ENCODE measurements at places on chromosomes 5 and 9.

DNA sequence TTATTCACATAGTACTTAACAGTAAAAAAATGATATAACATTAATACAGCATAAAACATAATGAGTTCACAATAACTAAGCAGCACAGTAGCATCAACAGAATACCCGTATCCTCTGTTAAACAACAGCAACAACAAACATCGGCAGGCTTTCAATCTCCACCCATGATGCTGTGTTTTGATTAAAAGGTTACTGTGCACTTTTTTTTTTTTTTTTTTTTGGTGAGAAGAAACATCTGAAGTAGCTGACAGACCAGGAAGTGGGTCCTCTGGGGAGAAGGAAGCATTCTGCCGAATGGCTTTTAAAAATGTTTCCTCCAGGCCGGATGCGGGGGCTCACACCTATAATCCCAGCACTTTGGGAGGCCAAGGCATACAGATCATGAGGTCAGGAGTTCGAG, 282.3 kb downstream of the EPB41L4A start:
- H3K4me1 ChIP-seq = no peaks in the 10 kb centered on the region
- no peak overlapping the region for H3K27ac ChIP-seq
- no peak for DNase-seq
- H3K36me3 ChIP-seq = no peaks in the 10 kb centered on the region

DNA sequence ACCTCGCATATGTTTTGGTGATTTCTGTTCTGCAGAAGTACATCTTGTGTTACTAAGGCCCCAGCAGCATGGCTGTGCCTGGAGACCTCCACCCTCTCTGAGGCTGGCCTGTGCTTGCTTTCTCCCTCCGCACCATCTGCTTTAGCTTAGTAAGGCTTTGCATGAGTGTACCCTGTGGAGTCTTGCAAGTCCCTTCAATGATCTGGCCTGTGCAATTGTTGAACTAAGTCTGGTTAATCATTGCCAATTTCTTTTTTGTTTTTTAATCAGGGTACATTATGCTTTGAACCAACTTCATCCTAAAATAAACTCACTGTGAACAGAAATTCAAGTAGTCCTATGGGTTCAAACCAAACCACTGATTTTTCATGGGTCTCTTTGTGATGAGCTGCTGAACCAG, 32.3 kb downstream of the ACOT12 start:
- H3K27ac ChIP-seq = no peak overlapping the region
- H3K4me1 ChIP-seq = no peaks in the 10 kb centered on the region
- no peak for DNase-seq

DNA sequence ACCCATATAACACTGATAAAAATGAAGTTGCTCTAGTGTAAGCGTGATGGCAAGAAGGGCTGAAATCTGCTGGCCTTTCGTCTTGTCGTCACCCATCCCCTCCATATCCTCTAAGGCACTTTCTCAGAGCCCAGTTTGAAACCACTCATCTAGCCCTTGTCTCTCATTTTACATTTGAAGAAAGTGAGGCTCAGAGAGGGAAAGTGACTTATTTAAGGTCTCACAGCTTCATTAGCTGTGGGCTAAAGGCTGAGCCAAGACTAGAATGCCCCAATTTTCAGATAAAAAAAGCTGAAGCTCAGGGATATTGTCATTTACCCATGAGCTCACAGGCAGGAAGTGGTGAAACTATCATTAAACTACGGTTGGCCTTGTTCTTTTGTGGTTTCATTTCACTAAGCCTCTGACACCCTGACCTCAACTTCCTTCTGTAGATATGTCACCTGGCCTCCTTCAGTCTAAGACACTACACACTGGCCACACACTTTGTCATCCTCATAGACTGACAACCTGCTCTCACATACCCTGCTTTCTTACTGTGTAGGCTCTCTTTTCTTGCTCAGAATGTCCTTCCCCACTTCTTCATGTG, 176.7 kb upstream of the DMAC1 start:
- no peak overlapping the region for H3K4me3 ChIP-seq
- H3K27ac ChIP-seq = no peak overlapping the region
- no peaks in the 10 kb centered on the region for H3K4me1 ChIP-seq
- no peak for DNase-seq

DNA sequence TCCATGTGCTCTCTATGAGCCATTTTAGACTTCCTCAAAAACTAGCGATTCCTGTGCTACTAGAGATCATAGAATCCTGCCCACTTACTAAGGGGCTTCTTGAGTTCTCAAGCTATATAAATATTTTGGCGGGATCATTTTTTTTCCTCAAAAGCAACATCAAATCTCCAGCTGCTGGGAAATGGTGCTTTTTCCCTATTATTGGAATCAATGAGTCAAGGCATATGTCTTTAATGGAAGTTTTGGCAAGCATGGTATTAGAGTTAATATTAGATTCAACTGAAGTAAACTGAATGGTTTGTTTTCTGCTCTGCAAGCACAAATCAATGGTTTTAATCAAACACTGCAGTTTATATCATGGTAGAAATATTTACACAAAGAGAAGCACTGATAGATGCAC, 369.9 kb upstream of the PTGER4 start:
- no peaks in the 10 kb centered on the region for H3K27me3 ChIP-seq
- H3K4me3 ChIP-seq = no peak overlapping the region
- no peak for DNase-seq

DNA sequence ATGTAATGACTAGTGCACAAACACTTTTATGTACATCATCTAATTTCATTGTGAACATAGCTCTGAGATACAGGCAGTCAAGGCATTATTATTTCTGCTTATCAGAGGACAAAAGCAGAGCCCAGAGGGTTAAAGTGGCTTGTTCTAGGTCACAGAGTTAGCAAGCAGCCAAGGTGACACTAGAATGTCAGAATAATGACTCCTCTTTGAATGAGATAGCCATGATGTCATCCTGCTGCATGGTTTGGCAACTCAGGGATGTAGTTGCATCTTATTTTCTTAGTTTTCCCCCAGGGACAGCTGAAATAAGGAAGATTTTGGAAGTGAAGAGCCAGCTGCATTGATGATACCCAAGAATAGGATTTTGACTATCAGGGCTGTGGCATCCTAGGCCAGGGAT, 54.4 kb downstream of the KCNV2 start:
- H3K27me3 ChIP-seq = no peaks in the 10 kb centered on the region
- H3K4me1 ChIP-seq = no peaks in the 10 kb centered on the region
- no peak overlapping the region for H3K27ac ChIP-seq
- H3K36me3 ChIP-seq = no peaks in the 10 kb centered on the region
- no peak overlapping the region for H3K4me3 ChIP-seq
- DNase-seq = no peak
